HS-5 (cell line): ENCODE measurements at places on chromosomes 7 and 10.
A peak's percentile ranks its signal among the peaks of the same experiment; 100 is the strongest.

DNA sequence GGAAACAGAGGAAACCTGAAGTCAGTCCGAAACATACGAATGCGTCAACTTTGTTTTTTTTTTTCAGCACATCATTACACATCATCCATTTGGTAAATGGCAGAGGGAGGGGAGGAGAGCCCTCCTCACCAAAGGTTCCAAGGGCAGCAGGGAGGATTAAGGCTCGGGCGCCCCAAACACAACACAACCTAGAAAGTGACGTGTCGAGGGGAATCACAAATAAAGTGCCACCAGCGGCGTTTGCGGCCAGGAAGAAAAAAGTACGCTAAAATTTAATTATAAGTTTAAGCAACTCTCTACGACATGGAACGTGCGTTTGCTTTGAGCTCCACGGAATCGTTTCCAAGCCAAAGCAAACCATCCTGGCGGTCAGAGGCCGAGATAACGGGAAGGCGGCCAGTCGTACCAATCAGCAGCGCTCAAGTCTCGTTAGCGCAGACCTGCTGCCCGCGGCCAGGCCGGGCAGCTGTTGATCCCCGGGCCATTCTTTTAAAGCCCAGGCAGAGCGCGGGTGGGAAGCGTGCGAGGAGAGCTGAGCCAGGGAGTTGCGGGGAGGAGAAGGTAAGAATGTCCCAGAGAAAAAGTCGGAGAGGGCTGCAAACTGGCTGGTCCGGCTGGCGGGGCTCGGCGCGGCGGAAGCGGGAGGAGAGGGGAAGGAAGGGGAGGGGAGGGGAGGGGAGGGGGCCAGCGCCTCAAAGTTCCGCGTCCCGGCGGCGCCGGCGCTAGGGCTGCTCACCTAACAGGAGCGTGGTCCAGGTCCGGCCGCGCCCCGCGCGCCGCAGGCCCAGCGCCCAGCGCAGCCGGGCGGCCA, 719 bp downstream of the DPY19L1 start:
- peak; percentile 25 for DNase-seq

DNA sequence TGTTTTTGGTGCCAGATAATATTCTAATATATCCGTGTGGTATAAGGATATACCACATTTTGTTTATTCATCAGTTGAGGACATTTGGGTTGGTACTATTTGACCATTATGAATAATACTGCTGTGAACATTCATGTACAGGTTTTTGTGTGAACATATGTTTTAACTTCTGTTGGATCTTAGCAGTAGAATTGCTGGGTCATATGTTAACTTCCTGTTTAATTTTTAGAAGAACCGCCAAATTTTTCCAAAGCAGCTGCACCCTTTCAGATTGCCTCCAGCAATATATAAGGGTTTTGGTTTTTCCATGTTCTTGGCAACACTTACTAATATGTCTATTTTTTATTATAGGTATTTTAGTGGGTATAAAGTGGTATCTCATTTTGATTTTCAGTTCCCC, 22.8 kb downstream of the VPS26A start:
- DNase-seq = no peak

DNA sequence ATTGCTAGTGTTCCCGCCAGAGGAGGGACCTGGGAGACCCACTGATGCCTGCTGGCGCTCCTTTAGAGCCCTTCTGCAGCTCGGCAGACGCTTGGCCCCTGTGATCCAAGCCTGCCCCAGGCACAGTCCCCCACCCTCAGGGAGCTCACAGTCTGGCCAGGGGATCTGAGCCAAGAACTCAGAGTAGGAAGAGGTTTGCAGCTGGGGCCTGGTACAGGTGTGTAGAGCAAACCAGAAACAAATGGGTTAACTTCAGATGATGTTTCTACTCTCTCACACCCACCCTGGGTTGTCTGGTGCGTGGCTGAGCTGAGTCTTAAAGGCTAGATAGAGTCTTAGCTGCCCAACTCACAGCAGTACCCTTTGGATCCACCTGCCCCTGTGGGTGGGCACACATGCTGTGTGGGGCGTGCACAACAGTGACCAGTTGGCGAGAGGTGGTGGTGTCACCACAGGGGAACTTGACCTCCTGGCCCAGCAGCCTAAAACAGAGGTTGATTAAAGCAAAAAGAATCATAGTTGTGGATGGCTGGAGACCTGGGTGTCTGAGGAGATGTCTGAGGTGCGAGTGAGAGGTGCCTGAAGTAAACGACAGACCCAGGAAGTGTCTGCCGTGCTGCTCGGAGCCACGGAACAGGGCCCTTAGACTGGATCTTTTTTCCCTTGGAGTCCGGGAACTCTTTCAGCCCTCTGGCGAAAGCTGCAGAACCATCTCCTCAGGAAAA, 31.2 kb upstream of the SRGN start:
- DNase-seq = no peak

- DNase-seq = no peak
Measured at GRCh38 chr10:119118231-119118630, 14.3 kb downstream of the DENND10 start.

GRCh38 chr10:112835944-112836451, 114.0 kb upstream of the TCF7L2 start:
- no peak for DNase-seq
